ENCODE measurements at places on chromosomes 1 and 21. TPM values are rescaled to one million over a fixed set of nuclear protein-coding genes. Genes with fewer than 3 reads are reported as not detected.

Gene CHIA
- not detected for total RNA-seq

Gene LPAR3
- total RNA-seq = 4.0 TPM

Gene PTGS2
- total RNA-seq = 2.9 TPM

- H3K4me1 ChIP-seq = no peaks in the 10 kb centered on the region
- no peaks in the 10 kb centered on the region for H3K36me3 ChIP-seq
- H3K4me3 ChIP-seq = no peak overlapping the region
- no peak for DNase-seq
Measured at GRCh38 chr1:55617288-55617982, 402.3 kb upstream of the USP24 start.

- H3K4me3 ChIP-seq = no peak overlapping the region
- H3K36me3 ChIP-seq = no peaks in the 10 kb centered on the region
- no peaks in the 10 kb centered on the region for H3K27me3 ChIP-seq
- no peak for DNase-seq
- no peak overlapping the region for H3K27ac ChIP-seq
Measured at GRCh38 chr1:232669981-232670747, 40.2 kb upstream of the SIPA1L2 start.

DNA sequence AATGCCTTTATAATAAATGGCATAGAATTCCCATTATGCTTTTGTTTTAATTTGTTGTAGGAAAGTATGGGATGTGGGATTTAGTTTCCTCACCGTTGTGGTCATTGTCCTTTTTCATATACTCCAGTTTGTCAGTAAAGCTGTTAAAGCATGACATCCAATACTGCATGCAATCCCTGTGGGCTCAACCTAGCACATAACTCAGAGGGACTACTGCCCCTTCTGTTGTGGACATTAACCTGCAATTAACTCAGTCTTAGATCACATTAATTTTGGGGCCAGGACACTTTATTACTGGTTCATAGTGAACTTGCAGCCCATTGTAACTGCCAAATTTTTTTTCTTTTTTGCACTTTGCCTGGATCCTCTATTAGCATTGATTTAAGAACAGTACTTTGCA, 112.5 kb downstream of the DNM3 start:
- no peaks in the 10 kb centered on the region for H3K4me1 ChIP-seq
- no peak overlapping the region for H3K4me3 ChIP-seq

DNA sequence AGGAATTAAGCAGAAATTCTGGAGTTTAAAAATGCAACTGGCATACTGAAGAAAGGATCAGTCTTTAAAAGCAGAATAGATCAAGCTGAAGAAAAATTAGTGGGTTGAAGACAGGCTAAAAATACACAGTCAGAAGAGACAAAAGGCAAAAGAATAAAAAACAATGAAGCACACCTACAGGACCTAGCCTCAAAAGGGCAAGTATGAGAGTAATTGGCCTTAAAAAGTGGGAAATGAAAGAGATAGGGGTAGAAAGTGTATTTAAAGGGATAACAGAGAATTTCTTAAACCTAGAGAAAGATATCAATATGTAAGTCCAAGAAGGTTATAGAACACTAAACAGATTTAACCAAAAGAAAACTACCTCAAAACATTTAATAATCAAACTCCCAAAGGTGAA, 152.4 kb downstream of the GPATCH2 start:
- no peak overlapping the region for H3K4me3 ChIP-seq
- no peaks in the 10 kb centered on the region for H3K27me3 ChIP-seq
- H3K36me3 ChIP-seq = no peaks in the 10 kb centered on the region
- no peak overlapping the region for H3K27ac ChIP-seq
- H3K4me1 ChIP-seq = no peaks in the 10 kb centered on the region

- H3K27ac ChIP-seq = no peak overlapping the region
- no peaks in the 10 kb centered on the region for H3K36me3 ChIP-seq
- H3K27me3 ChIP-seq = no peaks in the 10 kb centered on the region
- DNase-seq = no peak
Measured at GRCh38 chr1:198788561-198789064, 149.8 kb downstream of the PTPRC start.

DNA sequence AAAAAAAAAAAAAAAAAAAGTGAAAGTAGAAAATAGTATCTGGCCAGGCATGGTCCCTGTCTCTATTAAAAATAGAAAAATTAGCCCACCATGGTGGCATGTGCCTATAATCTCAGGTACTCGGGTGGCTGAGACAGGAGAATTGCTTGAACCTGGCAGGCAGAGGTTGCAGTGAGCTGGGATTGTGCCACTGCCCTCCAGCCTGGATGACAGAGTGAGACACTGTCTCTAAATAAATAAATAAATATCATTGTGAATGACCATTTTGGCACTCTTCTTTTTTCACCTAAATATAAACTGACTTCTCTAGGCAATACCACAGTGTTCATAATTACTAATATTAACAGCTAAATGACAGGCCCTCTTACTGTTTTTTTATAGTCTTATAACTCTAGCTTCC, 14.5 kb downstream of the ELOA start:
- H3K27me3 ChIP-seq = no peaks in the 10 kb centered on the region
- H3K36me3 ChIP-seq = no peaks in the 10 kb centered on the region
- no peaks in the 10 kb centered on the region for H3K4me1 ChIP-seq
- no peak overlapping the region for H3K27ac ChIP-seq

GRCh38 chr1:67371681-67372080, 58.5 kb downstream of the SERBP1 start:
- no peak overlapping the region for H3K27ac ChIP-seq
- H3K4me3 ChIP-seq = no peak overlapping the region
- H3K36me3 ChIP-seq = no peaks in the 10 kb centered on the region
- no peak for DNase-seq

DNA sequence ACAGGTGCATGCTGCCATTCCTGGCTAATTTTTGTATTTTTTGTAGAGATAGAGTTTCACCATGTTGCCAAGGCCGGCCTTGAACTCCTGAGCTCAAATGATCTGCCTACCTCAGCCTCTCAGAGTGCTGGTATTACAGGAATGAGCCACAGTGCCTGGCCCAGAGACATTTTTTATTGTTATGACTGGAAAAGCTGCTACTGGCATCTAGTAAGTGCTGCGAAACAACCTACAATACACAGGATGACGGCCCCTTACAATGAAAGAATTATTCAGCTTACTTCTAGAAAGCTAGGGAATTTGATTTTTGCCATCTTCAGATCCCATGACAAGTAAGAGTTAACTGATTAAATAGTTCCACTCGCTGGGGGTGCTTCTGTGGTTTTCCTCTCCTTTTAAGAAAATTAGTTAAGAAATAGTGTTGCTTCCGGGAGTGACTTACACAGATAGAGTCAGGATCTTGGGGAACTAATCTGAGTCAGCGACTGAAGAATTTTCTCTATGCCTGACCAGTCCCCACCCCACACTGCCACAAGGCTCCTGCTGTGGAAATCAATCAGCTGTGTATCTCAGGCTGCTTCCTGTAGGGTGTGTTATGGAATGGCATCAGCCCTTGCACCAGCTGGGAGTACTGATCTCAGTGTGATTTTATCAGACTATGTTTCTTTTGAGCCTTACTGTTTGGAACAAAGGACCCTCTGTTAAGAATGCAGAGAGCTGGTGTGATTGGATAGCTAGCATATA, 93.0 kb upstream of the BMP8A start:
- H3K27me3 ChIP-seq = no peaks in the 10 kb centered on the region
- peaks cover 14% of the 10 kb centered on the region for H3K4me1 ChIP-seq
- no peaks in the 10 kb centered on the region for H3K36me3 ChIP-seq

- peaks cover 2% of the 10 kb centered on the region for H3K27me3 ChIP-seq
- H3K27ac ChIP-seq = no peak overlapping the region
- no peak overlapping the region for H3K4me3 ChIP-seq
- no peak for DNase-seq
- H3K36me3 ChIP-seq = no peaks in the 10 kb centered on the region
- peaks cover 2% of the 10 kb centered on the region for H3K4me1 ChIP-seq
Measured at GRCh38 chr1:205450448-205450847, 5.4 kb downstream of the BLACAT1 start.

DNA sequence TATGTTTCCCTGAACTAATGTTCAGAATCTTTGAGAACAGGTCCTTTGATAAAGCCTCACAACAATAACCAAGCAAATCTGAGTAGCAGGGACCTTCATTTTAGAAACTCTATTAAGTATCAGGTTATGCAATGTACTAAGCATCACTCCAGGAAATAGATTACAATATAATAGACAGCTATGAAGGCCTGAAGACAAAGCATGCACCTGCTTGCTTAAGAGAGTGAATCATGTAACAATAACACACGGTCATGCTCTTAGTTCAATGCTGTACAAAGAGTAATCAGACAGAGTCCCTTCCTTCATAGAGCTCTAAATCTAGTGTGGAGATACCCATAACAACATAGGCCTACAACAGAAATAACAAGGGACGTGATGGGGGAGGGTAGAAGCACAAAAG, 8.1 kb upstream of the CMPK1 start:
- H3K4me3 ChIP-seq = no peak overlapping the region
- no peak for DNase-seq
- no peak overlapping the region for H3K27ac ChIP-seq
- no peaks in the 10 kb centered on the region for H3K36me3 ChIP-seq

DNA sequence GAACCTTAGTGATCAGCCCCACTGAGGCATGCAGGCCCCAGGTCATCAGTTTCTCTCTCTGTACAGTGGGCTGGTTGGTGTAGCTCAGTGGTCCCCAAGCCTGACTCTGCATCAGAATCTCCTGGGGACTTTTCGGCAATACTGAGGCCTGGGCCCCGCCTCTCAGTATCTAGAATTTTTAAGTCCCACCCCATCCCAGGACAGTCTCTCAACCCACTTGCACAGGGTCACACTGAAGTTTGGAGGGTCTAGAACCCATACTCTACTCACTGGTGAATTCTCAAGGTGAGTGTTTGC, 216.4 kb downstream of the MATN1 start:
- no peak for DNase-seq
- no peaks in the 10 kb centered on the region for H3K27me3 ChIP-seq
- H3K36me3 ChIP-seq = no peaks in the 10 kb centered on the region
- H3K27ac ChIP-seq = no peak overlapping the region
- H3K4me1 ChIP-seq = no peaks in the 10 kb centered on the region

DNA sequence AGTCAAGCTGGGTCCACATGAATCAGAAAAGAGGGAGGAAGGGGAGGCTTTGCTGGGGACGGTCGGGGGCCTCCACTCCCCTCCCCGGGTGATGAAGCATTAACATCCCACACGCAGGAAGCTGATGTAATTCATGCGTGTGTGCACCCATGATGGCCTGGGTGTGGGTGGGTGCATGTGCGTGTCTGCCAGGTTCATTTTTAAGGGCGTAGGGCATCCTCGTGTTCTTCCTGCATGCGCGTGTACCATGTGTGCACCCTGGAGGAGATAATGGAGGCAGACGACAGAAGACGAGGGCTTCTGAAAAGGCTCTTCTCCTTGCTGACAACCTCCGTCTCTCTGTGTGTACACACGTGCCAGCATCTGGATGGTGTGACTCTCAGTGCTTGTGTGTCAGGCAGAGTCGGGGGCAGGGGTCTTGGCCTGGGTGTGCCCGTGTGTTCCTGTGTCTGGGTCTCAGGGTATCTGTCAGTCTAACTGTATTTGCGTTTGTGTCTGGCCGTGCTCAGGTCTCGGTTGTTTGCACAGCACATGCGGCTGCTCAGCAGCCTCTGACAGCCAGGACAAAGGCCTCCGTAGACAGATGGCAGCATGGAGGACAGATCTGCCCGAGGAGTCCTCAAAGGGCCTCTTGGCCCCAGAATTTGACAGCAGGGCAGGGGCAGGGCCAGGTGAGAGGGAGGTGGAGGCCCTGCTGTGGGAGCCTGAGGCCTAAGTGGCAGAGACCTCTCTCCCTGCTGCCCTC, 2.4 kb downstream of the RAP1GAP start:
- peaks cover 7% of the 10 kb centered on the region for H3K4me1 ChIP-seq
- no peak overlapping the region for H3K4me3 ChIP-seq
- no peak overlapping the region for H3K27ac ChIP-seq
- no peaks in the 10 kb centered on the region for H3K36me3 ChIP-seq
- no peak for DNase-seq

DNA sequence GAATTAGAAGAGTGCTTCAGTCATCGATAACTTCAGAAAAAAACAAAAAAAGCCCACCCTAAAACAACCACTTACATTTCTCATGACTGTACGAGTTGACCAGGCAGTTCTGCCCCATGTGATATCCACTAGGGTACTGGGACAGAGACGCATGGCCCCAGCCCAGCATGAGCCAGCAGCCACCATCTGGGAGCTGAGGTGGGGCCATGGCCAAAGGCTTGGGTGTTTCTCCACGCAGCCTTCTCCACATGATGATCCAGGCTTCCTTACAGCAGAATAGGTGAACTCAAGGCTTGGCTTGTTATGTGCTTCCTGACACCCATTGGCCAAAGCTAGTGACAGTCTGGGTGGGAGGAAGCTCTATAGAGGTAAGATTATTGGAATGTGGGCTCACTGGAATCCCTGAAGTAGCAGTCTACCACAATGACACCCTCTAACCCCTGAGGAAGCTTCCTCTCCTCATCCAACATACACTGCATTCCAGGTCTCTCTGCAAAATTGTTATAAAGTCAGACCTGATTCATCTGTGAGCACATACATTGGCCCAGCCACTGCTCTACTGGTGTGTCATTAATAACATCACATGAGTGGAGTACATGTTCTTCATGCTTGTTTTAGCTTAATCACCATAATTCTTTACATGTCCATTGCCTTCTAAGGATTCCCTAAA, 66.3 kb upstream of the NTPCR start:
- no peak overlapping the region for H3K27ac ChIP-seq
- DNase-seq = no peak
- H3K27me3 ChIP-seq = no peaks in the 10 kb centered on the region
- no peaks in the 10 kb centered on the region for H3K36me3 ChIP-seq

DNA sequence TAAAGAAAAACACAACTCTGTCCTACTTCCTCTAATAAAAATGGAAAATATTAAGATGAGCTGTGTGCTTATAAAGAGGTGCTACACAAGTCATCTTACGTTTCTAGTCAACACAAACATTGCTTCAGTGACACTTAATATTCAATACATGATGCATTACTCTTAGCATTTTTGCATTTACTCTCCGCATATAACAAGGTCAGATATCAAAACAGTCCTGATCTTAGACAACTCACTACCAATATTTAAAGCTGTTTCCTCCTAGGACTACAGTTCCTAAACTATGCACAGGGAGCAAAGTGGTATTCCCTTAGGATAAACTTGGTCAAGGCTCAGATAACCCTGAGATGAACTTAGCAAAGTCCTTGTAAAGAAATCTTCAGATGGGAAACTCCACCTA, 12.3 kb downstream of the RIT1 start:
- H3K27me3 ChIP-seq = no peaks in the 10 kb centered on the region
- H3K27ac ChIP-seq = no peak overlapping the region
- DNase-seq = no peak
- no peaks in the 10 kb centered on the region for H3K4me1 ChIP-seq

All from ovary (tissue), 10 donors.